ENCODE measurements at places on chromosomes 1 and 21. TPM values are rescaled to one million over a fixed set of nuclear protein-coding genes. Genes with fewer than 3 reads are reported as not detected.

DNA sequence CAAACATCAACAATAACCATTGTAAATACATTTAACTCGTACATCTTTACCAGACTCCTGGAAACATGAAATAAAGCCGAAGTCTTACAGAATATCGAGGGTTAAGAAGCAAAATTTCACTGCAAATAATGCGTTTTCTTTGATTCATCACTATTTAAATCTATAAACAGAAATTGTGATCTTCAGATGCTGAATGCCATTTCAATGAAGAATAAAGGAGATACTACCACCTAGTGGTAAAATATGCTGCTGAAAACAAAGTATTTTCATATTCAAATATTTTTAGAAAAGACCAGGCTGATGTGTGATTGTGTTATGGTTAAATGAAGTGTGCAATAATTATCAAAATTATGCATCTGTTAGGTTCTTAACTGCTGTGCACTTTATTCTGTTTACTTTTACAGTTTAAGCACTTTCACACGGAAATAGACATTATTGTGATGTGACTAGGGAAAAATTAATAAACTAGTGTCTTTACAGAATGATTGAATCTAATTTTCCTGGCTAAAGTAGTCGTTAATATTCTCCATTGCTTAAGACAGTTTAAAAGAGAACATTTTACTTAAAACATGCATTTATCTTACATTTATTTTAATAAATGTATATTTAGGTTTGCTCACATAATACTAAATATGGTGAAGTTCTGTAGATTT lies 1093.1 kb downstream of the MRPL39 start:
- no peaks in the 10 kb centered on the region for H3K4me1 ChIP-seq
- no peak overlapping the region for H3K27ac ChIP-seq
- no peak for DNase-seq
- no peaks in the 10 kb centered on the region for H3K36me3 ChIP-seq

Gene MYBPH
- not detected for total RNA-seq

Gene ZP4
- total RNA-seq = not detected

GRCh38 chr1:225866061-225866837 lies 15.9 kb downstream of the TMEM63A start:
- H3K27ac ChIP-seq = no peak overlapping the region
- no peak overlapping the region for H3K4me3 ChIP-seq
- no peak for DNase-seq
- peaks cover 4% of the 10 kb centered on the region for H3K4me1 ChIP-seq
- peaks cover 2% of the 10 kb centered on the region for H3K27me3 ChIP-seq
- H3K36me3 ChIP-seq = no peaks in the 10 kb centered on the region

Gene GALE
- total RNA-seq = 32.6 TPM

DNA sequence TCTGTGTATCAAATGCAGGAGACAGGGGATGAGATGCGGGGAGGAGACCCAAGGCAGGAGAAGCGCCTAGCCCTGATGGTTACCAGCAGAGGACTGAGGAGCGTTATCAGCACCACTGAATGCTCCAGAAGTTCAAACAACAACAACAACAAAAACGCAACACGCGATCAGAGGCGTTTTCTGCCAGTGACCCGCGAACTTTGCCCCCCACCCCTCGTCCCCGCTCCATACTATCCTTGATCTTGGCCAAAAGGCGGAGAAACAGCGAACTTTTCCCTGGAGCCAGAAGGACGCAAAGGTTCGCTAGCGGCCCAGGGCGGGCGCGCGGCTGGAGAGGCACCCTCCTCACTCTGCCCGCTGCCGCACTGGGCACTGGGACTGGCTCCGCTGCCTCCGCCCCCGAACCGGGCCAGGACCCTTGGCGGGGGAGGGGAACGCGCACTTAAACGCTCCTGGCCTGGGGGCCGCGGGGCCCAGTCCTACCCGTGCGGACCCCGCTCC lies 699 bp downstream of the ECHDC2 start:
- no peaks in the 10 kb centered on the region for H3K4me1 ChIP-seq
- peaks cover 14% of the 10 kb centered on the region for H3K36me3 ChIP-seq
- H3K27me3 ChIP-seq = peaks cover 6% of the 10 kb centered on the region
